Activated CD8-positive, alpha-beta memory T cell treated with anti-CD3 and anti-CD28 coated beads for 24 hours (primary cell): ENCODE measurements at places on chromosomes 11 and 22.

DNA sequence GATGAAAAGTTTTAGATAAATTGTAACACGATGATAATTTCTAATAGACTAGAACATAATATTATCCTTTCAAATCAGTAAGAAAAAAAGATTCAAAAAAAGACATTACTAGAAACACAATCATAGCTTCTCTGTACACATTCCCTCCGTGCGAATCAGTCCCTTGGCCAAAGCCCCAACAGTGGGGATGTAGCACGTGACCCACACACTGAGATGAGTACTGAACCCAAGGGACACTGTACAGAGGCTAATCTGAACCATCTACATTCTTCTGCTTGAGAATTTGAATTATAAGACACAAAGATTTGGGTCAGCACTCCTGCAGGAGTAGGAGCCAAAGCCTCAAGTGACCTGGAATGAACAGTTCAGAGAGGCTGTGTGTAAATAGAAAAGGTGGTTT is 353.7 kb downstream of the INSC start:
- no peak for DNase-seq

- DNase-seq = no peak
These were observed 755.6 kb upstream of the ANO3 start for GRCh38 chr11:25576320-25576719.

GRCh38 chr22:23269441-23270211 is 89.3 kb downstream of the BCR start:
- DNase-seq = no peak

GRCh38 chr22:47553436-47553835 is 791.0 kb downstream of the TBC1D22A start:
- DNase-seq = peak; percentile 19

GRCh38 chr11:118046051-118046963 is 30.6 kb upstream of the TMPRSS4 start:
- peak; percentile 62 for DNase-seq
